Panc1 (cell line): ENCODE measurements at places on chromosomes 5 and 9.

GRCh38 chr5:61306531-61307131, 25.4 kb upstream of the ZSWIM6 start:
- DNase-seq = no peak

- DNase-seq = no peak
Measured at GRCh38 chr9:128937310-128938165, 9.9 kb downstream of the DOLK start.

GRCh38 chr9:19371942-19372341, 8.1 kb downstream of the RPS6 start:
- DNase-seq = no peak

DNA sequence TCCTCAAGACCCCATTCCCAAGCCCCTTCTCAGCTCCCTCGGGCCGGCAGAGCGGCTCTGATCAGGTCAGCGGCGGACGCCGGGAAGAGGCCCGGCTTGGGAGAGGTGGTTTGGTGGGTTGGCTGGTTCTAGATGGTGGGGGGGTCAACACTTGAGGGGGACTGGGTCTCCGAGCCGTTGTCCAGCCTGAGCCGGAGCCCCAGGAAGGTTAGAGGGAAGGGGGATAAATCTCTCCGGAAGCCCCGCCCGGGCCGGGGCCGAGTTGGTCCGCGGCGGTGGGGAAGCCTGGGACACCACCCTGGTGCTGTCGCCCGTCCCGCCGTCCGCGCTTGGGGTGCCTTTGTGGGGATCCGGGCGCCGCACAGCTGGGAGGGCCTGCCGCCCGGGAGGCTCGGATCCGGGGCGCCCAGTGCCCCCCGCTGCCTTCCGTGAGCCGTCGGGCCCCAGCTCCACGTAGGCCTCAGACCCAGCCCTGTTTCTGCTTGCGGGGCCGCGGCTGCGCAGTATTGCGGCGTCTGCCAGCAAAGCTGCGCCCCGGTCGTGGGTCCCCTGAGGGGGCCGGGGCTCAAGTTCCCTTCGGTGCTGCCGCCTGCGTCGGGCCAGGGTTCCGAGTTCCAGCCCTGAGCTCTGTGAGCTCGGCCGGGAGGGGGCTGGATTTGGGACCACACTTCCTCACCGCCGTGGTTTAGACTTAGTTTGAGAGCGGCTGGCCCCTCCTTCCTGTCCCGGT, 542 bp upstream of the TRIM52 start:
- no peak for DNase-seq

DNA sequence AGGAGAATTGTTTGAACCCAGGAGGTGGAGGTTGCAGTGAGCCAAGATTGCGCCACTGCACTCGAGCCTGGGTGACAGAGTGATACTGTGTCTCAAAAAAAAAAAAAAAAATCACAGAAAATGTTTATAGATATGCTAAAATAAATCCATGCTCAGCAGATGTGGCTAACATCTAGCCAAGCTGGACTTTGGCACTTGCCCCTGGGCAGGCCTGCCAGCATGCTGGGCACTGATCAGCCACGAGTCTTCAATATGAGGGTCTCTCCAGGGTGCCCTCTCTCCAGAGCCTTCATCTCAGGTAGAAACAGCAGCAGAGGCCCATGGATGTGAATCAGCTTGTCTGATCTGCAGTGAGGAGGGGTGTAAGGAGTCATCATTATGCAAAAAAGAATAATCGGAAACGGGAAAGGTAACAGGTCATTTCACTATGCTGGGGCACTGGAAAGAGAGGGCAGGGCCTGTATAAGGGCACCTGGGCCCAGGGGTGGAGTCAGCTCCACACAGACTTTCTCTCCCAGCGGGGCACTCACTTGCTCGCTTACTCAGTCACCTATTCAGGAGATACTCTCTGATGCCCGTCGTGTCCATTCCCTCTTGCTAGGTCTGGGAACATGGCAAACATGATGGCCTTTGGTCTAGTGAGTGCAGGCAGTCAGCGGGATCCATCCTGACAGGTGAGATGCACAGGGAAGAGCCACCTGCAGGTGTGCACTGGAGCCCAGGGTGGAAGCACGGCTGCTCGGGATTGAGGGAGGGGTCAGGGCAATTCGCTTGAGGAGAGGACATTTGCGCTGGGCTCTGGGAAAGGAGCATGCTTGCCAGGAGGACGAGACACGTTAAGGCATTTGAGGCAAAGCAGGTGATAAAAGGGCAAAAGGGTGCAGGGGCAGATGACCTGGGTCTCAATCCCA, 17.1 kb downstream of the RNF44 start:
- DNase-seq = no peak

- no peak for DNase-seq
Measured at GRCh38 chr5:55530669-55531068, 4.1 kb downstream of the PLPP1 start.

DNA sequence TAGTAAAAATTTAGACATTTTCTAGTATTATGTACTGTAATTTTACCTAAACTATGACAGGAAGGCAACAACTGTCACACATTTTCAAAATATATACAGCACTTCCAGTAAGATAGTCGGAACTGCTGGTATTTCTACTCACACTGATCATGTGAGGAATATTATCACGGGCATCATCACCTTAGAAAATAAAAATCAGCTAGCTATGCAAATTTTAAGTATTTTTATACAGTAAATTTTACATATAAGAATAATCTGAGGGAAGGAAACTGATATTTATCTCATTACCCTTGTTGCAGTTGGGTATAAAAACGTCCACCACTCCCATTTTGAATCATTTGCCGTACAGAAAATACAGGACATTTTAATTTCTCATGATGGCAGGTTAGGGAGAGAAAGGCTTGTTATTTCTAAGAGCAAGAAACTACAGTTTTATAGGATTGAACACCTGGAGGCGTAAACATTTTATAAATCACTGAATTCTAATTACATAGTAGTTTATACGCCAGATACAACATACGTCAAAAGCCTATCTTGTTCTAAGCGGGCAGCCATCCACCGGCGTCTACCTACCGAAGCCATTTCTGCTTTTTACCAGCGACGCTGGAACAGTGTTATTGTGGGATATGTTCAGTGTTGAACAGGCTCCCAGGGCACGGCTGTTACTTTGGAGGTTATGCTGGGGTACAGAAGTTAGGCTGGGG, 729 bp upstream of the TNPO1 start:
- no peak for DNase-seq

- DNase-seq = no peak
Measured at GRCh38 chr5:135194573-135195269, 160.7 kb upstream of the PITX1 start.

- DNase-seq = no peak
Measured at GRCh38 chr5:116872986-116873385, 298.4 kb upstream of the SEMA6A start.

DNA sequence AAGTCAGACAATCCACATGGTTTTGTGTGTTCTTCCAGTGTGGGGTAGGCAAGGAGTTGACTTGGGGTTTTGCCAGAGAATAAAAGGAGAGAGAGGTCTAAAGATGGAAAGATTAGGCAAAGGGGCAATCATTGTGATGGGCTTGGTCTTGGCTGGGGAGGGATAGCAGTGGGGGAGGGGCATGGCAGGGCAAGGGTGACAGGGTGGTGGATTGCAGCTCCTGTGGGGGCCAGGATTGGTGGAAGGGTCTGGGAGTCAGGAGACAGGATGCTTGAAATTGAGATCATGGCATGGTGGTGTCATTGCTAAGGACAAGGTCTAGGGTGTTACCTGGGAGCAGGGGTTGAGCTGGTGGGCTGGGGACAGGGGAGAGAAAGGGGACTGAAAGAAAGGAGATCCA, 57.6 kb downstream of the ZNF618 start:
- DNase-seq = no peak

GRCh38 chr5:27854243-27854852, 816.0 kb upstream of the CDH9 start:
- no peak for DNase-seq

- peak; percentile 17 for DNase-seq
Measured at GRCh38 chr5:78467752-78468357, 107.4 kb downstream of the SCAMP1 start.

DNA sequence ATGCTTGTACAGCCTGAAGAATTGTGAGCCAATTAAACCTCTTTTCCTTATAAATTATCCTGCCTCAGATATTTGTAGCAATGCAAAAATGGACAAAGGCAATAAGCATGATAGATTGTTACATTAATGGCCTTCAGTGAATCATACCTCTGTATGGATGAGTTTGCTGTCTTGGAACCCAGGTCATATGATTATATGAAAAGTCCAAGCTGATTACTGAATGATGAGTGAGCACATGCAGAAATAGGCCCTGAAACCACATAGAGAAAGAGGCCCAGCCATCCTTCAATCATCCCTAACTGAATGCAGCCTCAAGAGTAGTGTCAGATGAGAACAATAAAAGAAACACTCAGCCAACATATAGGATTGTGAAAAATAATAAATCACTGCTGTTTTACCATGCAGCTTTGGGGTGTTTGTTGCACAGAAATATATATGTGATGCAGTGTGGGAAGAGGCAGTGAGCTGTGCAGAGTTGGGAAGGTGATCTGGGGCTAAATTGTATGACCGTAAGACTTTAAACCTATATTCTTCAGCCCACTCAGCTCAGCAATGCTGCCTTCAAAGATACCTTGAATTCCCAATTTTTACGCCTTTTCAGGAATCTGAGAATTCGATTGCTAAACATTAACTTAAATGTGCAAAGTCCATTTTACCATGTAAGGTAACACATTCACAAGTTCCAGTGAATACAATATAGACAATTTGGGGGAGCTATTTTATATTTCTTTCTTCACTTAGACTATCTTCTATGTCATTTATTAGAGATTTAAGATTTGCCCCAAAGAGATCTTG, 36.3 kb upstream of the SHISAL2B start:
- no peak for DNase-seq

GRCh38 chr9:112007575-112008240, 111.1 kb downstream of the UGCG start:
- DNase-seq = no peak

DNA sequence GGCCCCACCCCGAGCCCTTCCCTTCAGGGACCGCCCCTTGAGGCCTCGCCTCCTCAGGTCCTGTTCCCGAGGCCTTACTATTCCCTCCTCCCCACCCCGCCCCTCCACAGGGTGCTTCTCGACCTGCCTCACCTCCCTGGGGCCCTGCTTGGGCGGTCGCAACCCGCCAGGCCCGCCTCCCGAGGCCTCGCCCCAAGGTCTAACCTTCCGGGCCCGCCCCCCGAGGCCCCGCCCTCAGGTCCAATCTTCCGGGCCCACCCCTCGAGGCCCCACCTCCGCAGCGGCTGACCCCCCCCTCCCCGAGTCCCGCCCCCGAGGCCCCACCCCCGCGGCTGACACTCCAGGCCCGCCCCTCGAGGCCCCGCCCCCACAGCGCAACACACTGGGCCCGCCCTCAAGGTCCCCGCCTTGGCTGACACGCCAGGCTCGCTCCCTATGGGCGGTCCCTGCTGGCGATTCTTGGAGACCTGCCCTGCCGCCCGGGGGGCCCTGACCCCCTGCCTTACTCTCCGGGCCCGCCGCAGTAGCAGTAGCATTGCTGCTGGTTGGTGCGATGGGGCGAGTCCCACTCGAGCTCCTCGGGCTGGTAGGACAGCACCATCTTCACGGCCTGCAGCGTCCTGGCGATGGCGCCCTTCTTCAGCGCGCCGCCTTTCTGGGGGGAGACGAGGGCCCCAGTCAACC, 8.2 kb downstream of the PHF19 start:
- no peak for DNase-seq

- DNase-seq = no peak
Measured at GRCh38 chr9:121750259-121750714, 98.9 kb downstream of the DAB2IP start.

GRCh38 chr5:10649666-10650380, 86.0 kb downstream of the ANKRD33B start:
- no peak for DNase-seq

DNA sequence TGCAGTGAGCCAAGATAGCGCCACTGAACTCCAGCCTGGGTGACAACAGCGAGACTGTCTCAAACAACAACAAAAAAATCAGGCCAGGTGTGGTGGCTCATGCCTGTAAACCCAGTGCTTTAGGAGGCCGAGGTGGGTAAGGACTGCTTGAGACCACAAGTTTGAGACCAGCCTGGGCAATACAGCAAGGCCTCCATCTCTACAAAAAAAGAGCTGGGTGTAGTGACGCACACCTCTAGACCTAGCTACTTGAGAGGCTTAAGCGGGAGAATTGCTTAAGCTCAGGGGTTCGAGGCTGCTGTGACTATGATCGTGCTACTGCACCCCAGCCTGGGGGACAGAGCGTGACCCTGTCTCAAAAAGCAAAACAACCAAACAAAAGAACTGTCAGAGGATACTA, 39.9 kb upstream of the MTMR12 start:
- DNase-seq = no peak

GRCh38 chr9:128684065-128684324, 5.0 kb upstream of the SET start:
- DNase-seq = no peak

- DNase-seq = no peak
Measured at GRCh38 chr9:126365780-126366179, 39.2 kb downstream of the MVB12B start.

- DNase-seq = no peak
Measured at GRCh38 chr9:3027210-3027609, 183.3 kb upstream of the PUM3 start.

DNA sequence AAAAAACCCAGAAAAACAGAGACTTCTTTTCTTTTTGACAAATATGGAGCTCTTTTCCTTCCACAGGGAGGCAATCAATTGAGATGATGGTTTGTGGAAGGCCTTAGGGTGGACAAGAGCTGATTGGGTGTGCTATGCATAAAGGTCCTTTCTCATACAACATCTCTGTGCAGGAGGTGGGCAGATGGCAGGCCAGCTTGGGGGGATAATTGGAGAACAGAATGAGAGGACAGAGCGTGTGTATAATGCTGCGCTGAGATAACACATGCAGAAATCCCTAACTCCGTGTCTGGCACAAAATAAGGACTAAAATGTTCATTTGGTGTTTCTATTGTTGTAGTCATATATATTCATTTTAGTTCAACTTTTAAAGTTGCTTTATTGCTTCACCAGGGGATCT, 159.0 kb upstream of the MEF2C start:
- no peak for DNase-seq

GRCh38 chr5:1962619-1963355, 80.1 kb upstream of the IRX4 start:
- no peak for DNase-seq

DNA sequence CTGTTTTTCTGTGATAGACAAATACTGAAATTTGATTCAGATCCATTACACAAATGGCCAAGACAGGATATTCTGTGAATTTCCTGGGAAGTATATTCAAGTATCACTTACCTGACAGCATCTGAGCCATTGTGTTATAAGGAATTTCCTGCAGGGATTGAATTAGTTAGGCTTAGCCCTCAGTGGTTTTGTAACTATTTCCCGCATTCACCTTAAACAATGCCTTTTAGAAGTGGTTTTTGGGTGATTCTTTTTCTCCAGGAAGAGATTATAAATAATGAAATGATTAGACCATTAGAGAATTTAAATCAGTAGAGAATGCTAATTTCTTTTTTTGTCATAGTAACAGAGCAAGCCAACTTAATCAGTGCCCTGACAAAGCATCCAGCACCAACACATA, 30.6 kb downstream of the ITGA1 start:
- no peak for DNase-seq

- no peak for DNase-seq
Measured at GRCh38 chr9:136058801-136059302, 36.2 kb downstream of the NACC2 start.
